ENCODE measurements at places on chromosomes 4 and X.

DNA sequence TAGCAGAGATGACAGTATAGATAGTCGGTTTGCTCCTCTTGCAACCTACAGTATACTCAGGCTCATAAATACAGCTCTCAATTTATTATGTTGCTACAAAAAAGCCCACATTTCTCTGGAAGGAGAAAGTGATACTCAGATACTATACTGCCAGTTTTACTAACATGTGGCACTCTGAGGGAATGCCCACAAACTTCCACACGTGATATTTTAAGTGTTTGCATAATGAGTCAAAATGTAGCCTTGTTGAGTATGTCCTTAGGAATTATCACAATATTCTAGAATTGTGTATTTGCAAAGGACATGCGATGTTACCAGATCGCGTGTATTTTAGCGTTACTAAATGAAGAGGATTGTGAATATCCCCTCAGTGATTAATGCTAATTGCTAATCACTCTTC, 929.1 kb downstream of the STIM2 start:
- DNase-seq, result no peak

DNA sequence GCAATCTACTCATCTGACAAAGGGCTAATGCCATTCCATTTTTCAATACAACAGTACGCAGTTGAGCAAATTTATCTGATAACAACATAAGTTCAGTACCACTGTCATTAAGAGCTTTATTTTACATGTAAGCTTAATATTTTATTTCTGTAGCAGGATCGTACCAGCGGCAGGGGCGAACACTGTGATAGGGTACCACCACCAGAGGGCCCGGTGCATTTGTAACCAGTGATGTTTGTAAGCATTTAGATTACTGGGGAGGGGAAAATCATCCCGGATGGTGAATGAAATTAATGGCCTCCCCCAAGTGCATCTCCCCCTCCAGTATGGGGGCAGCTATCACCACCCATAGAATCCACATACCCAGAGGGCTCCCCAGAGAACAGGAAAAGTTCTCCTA, 179.0 kb downstream of the ADGRA3 start:
- DNase-seq, result no peak

DNA sequence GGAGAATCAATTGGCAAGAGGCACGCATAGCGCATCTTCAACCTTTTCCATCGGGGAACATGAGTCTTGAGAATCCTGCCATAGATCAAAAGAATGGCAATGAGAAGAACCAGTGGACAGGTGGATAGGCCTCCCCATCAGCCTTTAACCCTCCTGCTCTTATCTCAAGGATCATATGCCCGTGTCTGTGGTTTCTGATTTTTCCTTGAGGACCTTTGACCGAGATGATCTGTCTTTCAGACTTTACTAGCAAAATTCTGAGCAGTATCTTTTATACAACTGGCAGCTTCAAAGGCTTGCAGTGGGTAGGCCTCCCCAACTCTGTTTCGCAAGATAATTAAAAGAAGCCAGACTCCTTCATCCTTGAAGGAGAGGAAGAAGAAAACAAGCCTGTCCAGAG, 174.4 kb downstream of the REPS2 start:
- no peak for DNase-seq

GRCh38 chr4:20086799-20087521, 164.7 kb upstream of the SLIT2 start:
- no peak for DNase-seq

GRCh38 chr4:168607215-168607614, 110.4 kb downstream of the PALLD start:
- DNase-seq, result no peak

DNA sequence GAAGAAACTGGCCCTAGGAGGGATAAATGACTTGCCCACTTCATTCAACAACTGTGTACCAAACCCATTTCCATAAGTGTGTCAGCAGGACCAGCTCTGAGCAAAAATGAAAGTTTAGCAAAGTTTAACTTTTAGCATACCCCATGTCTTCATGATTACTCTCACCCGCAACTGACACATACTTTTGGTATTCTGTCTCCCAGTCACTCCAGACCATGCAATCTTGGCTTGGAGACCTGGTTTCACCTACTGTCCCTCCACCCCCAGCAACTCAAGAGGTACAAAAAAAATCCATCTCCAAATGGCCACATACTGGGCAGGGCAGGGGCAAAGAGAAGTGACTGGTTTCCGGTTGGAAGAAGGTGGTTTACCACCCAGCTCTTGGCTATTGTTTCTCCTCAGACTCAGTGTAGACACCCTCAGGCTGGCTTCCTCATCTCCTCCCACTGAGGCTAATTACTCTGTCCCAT, 79.8 kb downstream of the RLIM start:
- DNase-seq, result no peak

- no peak for DNase-seq
Measured at GRCh38 chr4:7347981-7348380, 86.7 kb downstream of the PSAPL1 start.

Data from hepatocyte (in vitro differentiated cells).